ENCODE measurements at places on chromosomes 7 and 10.

GRCh38 chr7:8064828-8065227 is 96.2 kb downstream of the GLCCI1 start:
- DNase-seq: no peak

- no peak for DNase-seq
Measured at GRCh38 chr10:80515511-80515910, 22.2 kb upstream of the SH2D4B start.

GRCh38 chr10:61975391-61975932 is 74.0 kb downstream of the ARID5B start:
- DNase-seq: no peak

- DNase-seq: no peak
Measured at GRCh38 chr10:34722404-34722803, 92.7 kb downstream of the PARD3 start.

DNA sequence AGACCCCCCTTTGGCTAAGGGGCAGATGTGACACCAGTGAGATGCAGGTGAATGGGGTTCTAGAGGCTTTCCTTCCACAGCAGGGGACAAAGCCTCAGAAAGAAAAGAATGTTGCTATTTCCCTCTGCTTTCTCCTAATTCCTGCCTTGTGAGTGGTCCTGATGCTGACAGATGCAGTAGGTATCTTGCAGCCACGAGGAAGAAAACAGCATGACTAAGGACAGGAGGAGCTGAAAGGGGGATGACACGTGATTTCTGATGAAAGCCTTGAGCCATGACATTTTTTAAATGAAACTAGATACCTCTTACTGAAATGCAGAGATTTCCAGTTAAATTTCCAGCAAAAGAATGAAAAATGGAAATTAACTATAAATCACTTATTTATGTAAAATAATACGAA is 92.4 kb downstream of the C1GALT1 start:
- no peak for DNase-seq

DNA sequence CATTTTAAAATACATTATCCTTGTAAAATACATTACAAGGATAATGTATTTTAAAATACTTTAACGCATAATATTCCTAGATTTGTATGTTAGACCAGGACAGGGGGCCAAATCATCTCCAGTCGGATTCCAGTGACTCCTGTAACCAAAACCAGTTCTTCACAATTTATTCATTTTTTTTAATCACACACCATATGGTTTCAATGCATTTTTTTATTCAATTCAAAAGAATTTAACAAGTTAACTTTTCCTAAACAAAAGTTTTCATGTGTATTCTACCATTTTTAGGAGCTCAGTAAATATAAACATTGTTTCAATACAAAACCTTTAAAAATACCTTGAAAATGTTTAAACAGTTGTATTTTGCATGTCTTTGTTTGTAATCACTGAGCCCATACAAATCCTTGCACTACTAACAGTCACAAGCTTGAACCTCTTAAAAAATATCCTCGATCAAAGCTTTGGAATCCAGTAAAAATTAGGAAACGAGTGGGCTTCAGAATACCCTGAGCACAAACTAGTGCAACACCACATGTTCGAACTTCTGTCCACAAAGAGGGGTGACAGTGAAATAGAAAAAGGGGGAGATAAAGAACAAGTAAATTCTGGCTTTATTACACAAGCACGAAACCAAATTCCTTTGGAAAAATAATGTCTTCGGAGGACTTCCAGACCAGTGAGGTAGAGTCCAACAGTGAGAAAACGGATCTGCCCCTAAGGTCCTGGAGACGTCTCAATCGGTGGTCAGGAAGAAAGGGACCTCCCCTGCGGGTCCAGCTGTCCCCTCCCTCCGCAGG is 1.6 kb downstream of the CCDC71L start:
- DNase-seq: no peak

DNA sequence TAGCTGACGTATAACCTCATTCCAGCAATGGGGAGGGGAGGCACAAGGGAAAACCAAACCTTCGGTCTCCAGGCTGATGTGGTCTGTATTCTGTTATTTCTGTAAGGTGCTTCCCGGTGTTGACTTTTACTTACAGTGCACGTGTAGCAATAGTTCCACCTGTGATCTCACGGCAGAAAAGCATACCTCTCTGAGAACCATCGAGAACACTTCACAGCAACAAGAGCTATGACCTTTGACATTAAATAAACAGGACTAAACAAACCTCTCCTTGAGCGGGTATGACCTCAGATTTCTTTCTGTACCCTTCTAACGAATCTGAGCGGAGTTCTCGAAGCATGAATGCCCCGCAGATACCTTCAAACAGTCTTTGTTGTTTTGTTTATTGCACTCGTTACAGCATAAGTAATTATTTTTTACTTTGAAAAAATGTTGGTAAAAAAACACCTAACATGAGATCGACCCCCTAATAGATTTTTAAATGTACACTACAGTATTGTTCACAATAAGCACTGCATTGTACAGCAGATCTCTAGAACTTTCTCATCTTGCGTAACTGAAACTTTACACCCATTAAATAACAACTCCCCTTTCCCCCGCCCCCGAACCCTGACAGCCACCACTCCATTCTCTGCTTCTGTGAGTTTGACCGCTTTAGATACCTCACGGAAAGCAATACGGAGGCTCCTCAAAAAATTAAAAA is 282.3 kb downstream of the GATA3 start:
- DNase-seq: no peak

DNA sequence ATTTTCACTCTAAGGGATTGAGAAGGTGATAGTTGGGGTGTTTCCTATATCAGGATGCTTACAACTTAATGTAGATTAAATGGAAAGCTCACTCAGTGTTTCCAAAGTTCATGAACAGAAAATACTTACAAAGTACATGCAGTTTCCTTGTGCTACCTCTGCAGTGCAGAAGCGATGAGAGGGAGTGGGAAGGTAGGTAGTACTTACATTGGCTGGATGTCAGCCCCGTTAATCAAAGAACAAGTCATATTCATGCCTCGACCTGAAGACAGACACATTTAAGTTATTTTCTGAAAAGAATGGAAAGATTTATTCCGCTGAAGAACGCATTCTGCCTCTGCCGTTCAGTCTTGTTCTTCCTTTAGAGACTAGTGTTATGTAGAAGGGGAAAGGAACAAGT is 93.1 kb downstream of the ZMYND11 start:
- DNase-seq: no peak

DNA sequence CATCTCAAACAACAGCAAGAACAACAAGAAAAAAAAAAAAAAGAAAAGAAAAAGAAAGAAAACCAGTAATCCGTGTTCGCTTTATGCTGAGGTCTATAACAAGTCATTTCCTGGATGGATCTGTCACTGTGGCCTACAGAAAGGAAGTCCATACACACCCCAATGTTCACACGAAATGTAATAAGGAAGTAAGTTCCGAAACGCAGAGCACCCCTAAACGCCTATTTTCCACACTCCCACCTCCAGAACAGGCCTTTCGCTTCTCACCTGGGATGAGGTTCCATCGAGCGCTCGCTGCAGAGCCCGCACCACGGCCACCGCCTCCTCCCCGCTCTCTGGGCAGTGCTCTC is 735 bp downstream of the ZNF394 start:
- DNase-seq: no peak

Measured in head of caudate nucleus (tissue), 42 donors.